ENCODE measurements at places on chromosomes 2 and 18.

- DNase-seq = no peak
These were observed 167.3 kb upstream of the SCN7A start for GRCh38 chr2:166661391-166661790.

GRCh38 chr2:152425765-152426727 lies 91.1 kb downstream of the FMNL2 start:
- no peak for DNase-seq

GRCh38 chr2:204896146-204896545 lies 350.9 kb downstream of the PARD3B start:
- no peak for DNase-seq

DNA sequence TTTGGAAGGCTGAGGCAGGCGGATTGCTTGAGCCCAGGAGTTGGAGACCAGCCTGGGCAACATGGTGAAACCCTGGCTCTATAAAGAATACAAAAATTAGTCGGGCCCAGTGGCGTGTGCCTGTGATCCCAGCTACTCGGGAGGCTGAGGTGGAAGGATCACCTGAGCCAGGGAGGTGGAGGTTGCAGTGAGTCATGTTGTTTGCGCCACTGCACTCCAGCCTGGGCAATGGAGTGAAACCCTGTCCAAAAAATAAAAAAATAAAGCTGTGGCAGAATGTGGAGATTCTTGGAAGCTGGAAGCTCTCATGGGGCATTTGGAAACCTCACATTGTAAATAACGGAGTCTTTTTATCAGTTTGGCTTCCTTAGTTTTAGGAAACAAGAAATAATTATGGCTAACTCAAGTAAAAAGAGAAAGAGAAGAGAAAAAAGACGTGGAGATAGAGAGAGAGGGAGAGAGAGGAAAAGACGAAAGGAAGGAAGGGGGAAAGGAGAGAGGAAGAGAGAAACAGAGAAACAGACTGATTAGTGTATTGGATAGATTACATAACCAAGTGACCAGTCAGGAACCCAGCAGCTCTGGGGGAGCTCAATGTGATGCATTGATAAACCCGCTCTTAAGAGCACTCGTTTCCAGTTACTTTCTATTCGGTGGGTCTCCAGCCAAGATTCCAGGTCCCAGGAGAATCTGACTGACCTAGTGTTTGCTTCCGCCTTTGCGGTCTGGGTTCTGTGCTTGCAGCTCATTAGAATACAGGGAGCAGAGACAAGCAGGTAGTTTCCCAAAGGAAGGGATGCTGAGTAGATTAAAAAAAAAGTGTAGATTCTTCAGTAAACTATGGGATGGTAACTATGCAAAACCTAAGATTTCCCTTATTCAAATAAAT lies 1.1 kb upstream of the SPAST start:
- DNase-seq = no peak

DNA sequence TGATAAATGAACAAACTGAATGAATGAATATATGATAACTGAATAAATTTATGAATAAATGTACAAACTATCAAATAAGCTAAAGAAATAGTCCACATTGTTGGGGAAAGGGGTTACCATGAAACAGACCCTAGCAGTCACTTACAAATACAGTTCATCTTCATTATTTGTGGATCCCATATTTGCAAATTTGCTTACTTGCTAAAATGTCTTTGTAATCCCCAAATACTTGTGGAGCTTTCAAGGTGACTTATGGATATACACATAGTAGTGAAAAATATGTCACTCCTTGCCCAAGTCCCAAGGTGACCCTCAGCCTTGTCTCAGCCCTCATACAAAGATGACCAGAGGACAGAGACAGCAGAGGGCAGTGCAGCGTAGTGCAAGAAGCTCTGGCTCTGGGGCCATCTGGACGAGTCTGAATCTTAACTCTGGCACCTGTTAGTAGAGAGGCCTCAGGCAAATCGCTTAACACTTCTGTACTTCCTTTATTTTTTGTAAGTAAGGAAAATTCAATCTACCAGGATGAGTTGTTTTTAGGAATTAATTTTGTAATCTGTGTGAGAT lies 3.1 kb downstream of the PAIP2B start:
- no peak for DNase-seq

- DNase-seq = no peak
These were observed 411.7 kb downstream of the SOCS6 start for GRCh38 chr18:70700496-70700895.

GRCh38 chr18:79937103-79937860 lies 14.2 kb downstream of the SLC66A2 start:
- DNase-seq = no peak

DNA sequence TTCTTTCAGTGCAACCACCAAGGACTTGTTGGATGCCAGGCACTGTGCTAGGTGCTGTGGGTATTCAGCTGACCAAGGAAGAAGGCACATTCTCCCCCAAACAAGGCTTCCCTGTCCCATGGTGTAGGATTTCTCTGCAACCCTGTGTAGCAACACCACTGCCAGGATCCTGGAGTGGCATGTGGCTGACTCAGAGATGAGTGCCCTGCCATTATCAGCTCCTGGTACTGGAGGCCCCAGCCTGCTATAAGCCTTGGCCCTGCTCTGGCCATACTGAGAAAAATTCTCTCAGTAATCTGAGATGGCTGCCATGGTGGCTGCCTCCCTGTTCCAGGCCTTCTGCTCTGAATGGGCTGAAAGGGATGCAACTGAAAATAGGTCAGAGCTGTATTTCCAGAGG lies 4.3 kb downstream of the SMYD5 start:
- DNase-seq = no peak

DNA sequence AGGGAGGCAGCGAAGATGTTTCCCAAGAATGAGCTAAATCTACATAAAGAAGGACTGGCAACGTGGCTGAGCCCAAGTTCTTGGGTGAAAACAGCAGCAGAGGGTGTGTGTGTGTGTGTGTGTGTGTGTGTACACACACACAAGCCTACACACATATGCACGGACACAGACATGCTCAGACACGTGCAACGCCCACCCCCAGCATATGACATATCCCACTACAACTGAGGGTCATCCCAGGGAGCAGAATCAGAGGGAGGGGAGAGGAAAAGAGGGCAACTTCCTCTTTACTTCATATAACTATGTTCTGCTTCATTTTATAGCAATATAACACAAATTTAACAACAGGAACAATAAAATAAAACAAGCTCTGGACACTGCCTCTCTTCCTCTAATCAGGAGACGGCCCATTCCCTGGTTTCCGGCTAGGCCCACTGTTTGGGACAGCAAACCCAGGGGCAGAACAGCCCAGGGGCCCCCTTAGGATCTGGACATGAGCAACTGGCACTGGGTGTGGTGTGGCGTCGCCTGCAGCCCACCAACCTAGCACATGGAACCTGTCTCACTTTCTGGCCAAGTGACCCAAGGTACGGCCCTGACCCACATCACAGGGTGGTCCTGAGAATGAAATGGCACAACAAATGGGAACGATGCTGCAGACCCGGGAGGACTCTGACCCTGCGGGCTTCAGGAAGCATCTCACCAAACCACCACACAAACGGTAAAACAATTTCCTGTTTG lies 25.0 kb downstream of the FAM178B start:
- no peak for DNase-seq

GRCh38 chr18:57959278-57959677 lies 84.7 kb upstream of the NEDD4L start:
- DNase-seq = no peak

DNA sequence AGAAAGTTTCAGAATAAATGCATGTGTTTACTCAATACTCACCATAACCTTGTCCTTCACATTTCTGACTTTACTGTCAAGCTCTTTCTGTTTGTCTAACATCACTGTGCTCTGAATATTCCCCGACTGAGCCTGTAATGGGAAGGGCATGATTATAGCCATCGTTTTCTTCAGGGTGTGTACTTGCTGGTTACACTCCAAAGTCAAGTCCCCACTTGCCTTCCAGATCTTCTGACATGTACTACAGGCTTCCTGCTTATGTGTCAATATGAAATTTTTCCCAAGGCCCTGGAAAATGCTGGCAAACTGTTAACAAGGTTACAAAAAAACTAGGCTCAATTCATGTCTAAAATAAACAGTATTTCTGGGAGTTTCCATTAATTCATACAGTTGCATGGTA lies 12.9 kb downstream of the STAT1 start:
- no peak for DNase-seq

DNA sequence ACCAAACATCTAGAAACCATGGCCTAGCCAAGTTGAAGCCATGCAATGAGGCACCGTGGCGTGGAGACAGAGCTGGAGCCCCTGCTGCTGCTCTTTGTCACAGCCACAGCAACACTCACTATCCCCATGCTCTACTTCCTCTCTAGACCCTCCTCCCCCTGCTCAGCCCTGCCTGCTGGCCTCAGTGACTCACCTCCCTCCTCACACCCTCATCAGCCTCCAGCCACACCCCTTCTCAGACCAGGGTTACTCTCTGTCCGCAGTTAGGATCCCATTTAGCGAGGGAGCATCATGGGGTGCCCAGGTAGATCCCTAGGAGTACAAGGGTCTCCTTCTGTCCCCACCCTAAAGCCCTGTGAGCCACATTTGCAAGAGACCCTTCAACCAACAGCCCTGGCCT lies 25.4 kb upstream of the SOX11 start:
- no peak for DNase-seq

DNA sequence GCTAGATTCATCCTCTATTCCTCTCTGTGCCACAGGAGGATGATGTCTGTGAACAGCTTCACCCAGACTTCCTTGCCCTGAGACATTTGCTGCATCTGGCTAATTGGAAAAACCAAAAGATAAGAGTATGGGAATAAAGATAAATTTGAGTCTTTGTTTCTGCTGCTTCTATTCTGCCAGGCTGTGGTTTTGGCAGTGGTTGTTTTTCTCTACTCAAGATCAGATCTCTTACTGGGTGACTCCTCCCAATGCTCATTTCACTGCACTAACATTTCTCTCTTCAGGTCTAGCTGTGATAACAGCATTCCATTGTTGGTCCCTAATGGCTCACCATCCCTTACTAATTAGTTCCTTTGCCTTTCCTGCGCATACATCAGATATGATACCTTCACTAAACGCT lies 89.5 kb downstream of the CALCRL start:
- no peak for DNase-seq

DNA sequence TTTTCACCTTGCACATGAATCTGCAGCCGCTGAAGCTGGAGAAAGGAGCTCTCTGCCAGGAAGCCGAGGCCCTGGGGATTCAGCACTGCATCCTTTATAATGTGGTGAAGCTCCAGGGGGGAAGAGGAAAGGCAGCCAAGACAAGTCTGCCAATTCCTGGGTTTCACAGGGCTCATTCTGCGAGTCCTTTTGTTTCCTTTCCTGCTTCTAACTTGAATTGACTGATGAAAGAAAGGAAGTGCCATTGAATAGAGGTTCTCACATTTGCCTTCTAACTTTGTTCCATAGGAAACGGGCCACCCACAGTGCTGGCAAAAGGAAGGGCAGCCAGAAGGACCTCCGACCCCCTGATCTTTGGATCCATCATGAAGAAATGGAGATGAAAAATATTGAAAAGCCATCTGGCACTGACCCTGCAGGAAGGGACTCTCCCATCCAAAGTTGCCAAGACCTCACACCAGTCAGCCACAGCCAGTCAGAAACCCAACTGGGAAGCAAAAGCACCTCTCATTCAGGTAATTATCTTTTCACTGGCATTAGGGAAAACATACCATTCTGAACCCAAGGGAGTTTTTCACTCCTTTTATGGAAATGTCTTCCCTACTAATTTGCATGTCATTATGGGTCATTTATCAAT lies 765.4 kb downstream of the MBD2 start:
- no peak for DNase-seq

GRCh38 chr2:47546994-47547393 lies 144.0 kb downstream of the MSH2 start:
- no peak for DNase-seq

DNA sequence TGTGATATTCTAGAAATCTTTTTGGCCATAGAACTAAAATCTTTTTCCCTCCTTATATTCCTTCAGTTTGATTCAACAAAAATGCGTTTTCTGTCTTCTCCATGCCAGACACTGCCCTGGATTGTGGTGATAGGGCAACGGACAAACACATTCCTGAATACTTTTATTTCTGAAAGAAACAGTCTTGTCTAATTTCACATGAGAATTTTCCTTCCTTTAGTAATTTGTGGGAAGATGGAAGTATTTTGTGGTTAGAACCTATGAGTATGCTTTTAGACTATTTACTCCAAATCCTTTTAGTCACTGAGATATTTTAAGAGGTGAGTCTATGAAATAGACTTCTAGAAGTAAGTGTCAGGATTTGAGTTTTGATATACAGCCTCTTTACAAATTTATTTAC lies 49.6 kb downstream of the COL5A2 start:
- no peak for DNase-seq

DNA sequence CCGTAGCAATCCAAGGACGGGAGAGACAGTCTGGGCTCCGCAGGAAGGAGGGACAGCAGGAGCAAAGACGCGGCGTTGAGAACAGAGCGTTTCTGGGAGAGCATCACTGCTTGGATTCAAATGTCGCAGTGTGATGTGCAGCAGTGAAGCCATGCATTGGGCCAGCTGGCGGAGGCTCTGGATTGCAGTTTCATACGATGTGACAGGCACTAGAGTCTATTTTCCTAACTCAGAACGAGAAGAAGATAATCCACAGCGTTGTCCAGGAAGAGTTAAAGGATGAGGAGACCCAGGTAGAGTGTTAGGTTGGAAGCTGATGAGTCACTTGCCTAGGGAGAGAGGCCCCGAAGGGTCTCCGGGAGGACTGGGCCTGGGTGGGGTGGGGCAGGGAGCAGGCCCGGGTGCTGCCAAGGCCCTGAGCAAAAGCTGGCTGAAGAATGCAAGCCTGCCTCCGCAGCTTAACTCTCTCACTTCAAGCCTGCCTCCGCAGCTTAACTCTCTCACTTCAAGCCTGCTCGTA lies 17.7 kb upstream of the SEMA4C start:
- DNase-seq = no peak

Data from stimulated activated CD8-positive, alpha-beta memory T cell treated with anti-CD3 and anti-CD28 coated beads, Interleukin-15, amount 100 ng/mL, for 24 hours (primary cell).